ENCODE measurements at places on chromosomes 6 and 20.

- no peak for DNase-seq
Measured at GRCh38 chr6:112428477-112428876, 81.3 kb downstream of the RFPL4B start.

DNA sequence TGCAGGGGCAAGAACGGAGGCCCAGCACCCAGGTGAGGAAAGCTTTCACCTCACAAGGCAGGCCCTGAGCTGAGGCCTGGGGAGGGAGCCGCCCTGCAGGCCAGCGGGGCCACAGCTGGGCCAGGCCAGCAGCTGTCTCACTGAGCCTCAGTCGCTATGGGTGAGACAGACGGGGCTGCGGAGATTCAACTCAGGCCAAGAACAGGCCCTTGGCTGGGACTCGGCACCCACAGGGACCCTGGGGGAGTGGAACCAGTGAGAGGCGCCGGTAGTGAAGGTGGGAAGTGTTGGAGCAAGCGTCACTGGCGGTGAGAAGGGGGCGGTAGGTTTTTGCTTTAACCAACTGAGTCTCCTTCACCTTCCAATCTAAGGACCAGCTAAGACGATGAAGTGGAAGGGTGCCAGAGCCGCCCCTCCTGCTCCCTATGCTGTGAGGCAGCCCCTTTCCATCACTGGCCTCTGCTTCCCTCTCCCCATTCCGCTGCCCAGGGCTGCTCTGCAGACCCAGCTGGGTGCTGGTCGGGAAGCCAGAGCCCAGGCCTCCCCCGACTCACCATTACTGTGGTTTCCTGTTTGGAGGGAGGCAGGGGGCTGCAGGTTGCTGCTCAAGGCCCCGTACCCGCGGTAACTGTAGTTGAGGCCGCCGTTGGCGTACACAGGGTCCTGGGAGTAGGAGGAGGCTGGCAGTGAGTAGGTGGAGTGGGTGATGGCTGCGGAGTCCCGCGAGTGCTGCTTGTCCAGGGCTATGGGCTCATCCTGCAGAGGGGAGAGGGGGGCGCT, 93.7 kb downstream of the ASXL1 start:
- no peak for DNase-seq

DNA sequence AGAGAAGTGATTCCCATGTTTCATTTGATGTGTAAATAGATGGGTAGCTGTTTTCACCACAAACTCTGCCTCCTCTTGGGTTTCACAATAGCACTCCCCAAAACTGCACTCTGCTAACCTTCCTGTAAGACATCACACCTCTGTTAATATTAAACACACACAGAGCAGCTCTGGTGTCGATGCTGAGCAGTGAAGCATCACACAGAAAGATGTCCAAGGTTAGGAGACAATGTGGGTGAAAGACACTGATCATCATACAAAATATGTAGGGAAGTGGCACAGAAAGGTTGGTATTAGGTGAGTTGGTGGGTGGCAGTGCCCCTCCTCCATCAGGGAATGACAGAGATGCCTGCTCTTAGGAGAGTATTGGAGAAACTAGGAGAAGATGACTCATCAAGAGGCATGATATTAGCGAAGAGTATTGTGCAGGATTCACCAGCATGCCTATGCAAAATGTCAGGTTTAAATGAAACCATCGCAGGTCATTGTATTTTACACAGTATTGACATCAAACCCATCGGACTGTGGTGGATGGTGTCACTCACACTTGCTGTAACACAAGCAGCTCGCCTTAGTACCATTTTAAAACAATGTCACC, 199.7 kb downstream of the TBXT start:
- no peak for DNase-seq

DNA sequence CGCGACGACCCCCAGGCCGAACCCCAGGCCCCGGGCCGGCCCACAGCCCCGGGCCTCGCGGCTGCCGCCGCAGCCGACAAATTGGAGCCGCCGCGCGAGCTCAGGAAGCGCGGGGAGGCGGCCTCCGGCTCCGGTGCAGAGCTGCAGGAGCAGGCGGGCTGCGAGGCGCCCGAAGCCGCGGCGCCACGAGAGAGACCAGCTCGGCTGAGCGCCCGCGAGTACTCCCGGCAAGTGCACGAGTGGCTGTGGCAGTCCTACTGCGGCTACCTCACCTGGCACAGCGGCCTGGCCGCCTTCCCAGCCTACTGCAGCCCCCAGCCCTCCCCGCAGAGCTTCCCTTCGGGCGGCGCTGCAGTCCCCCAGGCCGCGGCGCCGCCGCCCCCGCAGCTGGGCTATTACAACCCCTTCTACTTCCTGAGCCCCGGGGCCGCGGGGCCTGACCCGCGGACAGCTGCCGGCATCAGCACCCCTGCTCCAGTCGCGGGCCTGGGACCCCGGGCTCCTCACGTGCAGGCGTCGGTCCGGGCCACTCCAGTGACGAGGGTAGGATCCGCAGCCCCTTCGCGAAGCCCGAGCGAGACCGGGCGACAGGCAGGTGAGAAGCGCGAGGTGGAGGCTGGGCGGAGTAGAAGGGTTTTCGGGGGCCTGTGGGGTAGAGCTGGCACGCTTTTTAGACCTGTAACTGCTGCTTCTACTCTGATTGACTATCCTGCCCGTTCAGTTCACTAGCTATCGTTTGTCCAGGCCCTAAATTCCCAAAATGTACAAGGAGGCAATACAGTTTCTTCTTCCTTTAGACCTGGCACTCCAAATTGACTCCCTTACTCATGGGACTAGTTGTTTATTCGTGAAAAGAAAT, 654 bp downstream of the FAM8A1 start:
- DNase-seq = no peak

DNA sequence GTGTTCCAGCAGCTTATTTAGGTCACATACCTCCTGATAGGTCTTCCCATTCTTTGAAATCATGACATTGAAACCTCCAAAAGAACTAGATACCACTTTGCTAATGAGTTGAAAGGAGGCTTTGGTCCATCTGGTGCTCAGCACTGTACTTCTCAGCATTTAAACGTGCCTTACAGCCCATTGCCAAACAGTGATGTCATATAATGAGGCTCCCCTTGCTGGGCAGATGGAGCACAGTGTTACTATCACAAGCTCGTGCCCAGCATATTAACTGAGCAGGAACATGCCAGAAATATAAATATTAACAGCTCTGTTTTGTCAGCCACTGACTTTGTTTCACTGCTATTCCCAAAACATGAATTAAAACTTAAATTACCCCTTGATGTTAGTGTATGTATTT, 25.5 kb upstream of the MAPK13 start:
- DNase-seq = no peak

All from NCI-H2227 treated with DMSO at 0.1 percent for 48 hours (cell line).